ENCODE measurements at places on chromosomes 16 and 17. TPM values are rescaled to one million over a fixed set of nuclear protein-coding genes. Genes with fewer than 3 reads are reported as not detected.

Gene NPW
- not detected for total RNA-seq

Gene MYH2
- not detected for total RNA-seq

Gene KRT33A
- not detected for total RNA-seq

Gene GINS2
- 19.1 TPM for total RNA-seq

Gene KRTAP4-6
- not detected for total RNA-seq

DNA sequence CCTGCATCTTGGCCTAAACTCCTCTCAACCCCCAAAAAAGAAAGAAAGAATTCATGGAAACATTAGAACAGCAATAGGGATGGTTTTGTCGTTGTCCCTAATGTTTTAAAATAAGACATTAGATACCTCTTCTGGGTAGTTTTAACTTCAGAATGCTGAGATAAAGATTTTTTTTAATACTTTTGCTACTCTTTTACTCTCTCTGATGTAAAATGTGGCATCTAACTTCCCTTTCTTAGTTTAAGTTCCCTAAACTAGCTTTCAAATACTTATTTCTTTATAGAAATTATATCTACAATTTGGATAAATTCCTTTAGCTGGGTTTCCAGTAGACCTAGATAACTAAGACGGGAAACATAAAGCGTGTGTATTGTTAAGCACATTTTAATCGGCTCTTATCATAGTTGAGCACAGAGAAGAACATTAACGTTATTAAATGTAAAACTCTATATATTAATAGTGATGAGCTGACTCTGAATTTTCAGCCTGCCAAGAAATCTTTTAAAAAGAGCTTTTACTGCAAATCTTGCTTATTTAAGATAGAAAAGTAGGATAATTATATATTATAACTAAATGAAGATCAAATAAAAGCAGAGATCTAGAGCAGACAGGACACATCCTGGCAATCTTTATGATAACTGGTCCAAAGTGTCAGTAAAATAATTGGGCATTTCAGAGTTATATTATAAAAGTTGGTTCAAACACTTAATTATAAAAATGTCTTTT is 183.2 kb downstream of the CYB561 start:
- no peak for DNase-seq

Gene SEPTIN1
- not detected for total RNA-seq

Gene KRTAP2-1
- total RNA-seq, result not detected

Gene PMP22
- total RNA-seq, result 111 TPM

Gene MILR1
- 52.5 TPM for total RNA-seq

Gene OTOA
- 0.09 TPM for total RNA-seq

DNA sequence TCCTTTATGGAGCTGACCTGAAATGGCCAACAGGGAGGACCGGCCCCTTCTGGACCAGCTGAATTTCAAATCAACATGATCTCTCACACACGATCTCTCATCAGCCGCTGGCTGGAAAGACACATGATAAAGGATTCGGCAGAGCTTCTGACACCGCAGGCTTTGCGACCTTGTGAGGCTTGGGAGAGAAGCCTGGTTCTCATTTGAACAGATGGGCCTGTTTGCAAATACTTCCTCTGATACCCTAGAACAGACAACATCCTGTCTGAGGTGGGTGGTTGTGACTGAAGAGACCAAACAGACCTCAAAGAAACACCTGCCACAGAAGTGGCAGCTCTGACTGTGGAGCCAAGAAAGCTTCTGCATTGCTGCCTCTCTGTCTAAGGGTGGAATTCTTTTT is 77.9 kb upstream of the SDK2 start:
- DNase-seq, result no peak

GRCh38 chr17:68135141-68135887 is 99.8 kb downstream of the KPNA2 start:
- DNase-seq, result no peak

Gene CCL8
- total RNA-seq, result not detected

DNA sequence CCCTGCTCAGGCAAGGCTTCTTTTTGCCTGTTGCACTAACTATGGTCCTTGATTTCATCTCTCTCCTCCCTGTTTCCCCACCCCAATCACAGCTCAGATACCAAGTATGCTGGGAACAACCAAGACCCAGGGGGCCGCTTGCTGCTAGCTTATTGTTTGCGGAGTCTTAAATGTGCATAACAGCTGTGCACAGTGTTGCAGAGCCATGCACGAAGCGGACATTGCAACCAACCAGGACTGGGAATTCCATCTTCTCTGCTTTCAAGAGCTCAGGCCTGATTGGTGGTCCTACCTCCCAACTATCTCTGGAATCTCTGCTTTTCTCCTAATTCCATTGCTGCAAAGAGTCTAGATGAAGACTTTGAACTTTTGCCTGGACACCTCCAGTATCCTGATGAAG is 281.3 kb upstream of the TNRC6C start:
- no peak for DNase-seq

DNA sequence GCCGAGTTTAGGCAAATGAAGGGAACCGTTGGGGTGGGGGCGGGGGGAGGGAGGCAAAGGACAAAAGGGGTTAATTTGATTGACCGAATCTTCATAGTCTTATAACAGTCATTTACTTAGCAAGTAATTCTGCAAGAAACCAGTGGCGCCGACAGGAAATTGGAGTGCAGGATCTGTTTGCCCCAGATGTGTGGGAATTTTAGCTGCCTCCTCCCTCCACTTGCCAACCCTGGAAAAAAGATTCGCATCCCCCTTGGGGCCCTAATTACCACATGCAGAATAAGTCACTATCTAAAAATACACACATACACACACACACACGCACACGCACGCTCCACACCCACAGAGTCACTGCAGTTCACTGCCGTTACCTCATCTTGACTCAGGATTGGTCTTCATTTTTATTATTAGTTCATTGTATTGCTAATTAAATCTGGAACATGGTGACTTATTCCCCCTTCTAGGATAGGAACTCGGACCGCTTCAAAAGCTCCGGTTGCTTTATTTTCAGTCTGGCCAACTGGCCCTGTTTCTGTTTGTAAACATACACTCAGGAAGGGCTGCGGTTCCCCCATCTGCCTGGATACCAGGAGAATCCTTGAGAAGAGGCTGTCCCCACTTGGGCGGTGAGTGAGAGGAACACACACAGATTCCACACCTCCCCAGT is 241.6 kb upstream of the SALL1 start:
- DNase-seq, result peak; percentile 90

DNA sequence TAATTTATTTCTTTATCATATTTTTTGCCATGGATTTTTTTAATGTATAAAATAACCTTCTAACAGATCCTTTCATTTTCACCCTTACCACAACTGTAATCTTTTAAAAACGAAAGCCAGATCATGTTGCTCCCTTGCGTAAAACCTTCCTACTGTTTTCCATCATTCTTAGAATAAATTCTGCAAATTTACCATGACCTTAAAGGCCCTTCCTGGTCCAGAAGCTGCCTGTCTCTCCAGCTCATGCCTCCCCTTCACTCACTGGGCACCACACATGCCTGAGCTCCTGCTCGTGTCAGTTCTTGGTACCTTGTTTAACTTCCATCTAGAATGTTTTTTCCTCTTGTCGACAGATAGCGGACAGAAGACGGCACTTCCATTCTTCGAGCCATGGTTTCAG is 245.0 kb upstream of the CDH5 start:
- no peak for DNase-seq

- DNase-seq, result no peak
Observed at GRCh38 chr16:15792563-15792971, 64.3 kb downstream of the MYH11 start.

Gene ARHGAP44
- total RNA-seq, result 2.3 TPM

GRCh38 chr17:13702266-13702665 is 100.5 kb upstream of the HS3ST3A1 start:
- peak; percentile 9 for DNase-seq

GRCh38 chr17:68134046-68134637 is 98.6 kb downstream of the KPNA2 start:
- DNase-seq, result no peak

Gene SKAP1
- not detected for total RNA-seq

Gene NUP85
- 33.9 TPM for total RNA-seq

DNA sequence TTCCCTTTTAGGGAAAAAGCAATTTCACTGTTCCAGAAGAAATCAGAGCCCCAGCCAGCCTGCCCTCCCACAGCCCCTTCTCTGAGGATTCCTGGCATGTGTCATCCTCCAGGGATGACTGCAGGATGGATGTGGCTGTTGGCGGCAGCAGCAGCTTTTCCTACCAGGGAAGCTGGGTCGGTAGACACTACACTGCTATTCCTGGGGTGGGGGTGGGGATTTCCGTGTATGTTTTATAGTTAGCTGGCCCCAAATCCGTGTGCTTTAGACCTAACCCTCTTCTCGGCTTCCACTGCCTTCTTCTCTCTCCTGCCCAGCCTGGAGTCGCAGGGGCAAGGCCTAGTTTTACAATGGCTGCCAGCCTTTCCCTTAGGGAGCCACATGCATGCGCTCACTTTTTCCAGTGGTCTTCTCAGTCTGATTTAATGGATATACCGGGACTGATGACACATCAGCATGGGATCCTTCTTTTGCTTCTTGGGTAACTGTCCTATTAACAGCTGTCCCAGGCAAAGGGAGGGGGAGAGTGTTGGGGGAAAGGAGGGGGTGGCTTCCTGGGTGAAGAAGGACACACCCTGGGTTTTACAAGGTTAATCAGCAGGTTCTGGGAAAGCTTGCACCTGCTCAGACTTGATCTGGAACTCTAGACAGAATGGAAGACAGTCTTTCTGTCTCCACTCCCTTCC is 2.7 kb upstream of the NFE2L1 start:
- DNase-seq, result no peak

DNA sequence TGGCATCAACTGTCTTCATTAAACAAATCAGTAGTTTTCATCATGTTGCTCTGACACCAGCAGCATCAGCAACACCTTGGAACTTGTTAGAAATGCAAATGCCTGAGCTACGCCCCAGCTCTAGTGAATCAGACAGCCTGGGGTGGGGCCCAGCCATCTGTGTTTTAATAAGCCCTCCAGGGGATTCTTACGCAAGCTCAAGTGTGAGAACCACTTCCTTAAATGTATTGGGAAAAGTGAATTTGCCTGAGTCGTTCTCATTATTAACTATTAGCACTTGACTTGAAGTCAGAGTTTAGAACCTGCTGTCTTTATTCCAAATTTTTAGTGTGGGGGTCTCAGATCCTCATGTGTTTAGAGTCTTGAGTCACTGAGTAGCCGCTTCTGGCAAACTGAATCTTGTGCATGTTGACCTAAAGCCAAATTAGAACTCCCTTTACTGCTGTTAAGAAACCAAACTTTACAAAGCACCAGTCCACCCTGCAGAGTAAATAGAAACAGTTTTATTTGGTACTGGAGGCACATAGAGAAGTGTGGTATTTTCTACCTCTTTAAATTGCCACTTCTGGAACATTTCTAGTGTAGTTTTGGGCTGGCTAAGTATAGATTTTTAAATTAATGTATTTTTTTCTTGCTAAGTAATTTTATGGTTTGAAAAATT is 137.4 kb upstream of the COX10 start:
- peak; percentile 84 for DNase-seq

- DNase-seq, result no peak
Observed at GRCh38 chr16:86737083-86737482, 158.7 kb downstream of the FOXL1 start.

DNA sequence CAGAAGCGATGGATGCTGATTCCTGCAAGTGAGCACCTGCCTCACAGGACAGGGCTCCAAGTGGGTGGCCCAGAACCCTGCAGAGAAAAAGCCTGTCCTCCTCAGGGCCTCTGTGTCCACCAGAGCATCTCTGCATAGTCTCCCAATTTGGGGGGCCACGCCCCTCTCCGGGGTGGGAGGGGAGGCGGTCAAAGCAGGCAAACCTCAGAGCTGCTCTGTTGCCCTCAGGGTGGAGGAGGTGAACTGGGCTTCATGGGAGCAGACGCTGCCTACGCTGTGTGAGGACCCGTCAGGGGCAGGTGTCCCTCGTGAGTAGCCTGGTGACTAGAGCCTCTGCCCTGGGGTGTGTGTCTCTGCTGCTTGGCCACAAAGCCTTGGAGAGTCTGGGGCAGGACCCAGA is 19.3 kb downstream of the TRPV2 start:
- no peak for DNase-seq

DNA sequence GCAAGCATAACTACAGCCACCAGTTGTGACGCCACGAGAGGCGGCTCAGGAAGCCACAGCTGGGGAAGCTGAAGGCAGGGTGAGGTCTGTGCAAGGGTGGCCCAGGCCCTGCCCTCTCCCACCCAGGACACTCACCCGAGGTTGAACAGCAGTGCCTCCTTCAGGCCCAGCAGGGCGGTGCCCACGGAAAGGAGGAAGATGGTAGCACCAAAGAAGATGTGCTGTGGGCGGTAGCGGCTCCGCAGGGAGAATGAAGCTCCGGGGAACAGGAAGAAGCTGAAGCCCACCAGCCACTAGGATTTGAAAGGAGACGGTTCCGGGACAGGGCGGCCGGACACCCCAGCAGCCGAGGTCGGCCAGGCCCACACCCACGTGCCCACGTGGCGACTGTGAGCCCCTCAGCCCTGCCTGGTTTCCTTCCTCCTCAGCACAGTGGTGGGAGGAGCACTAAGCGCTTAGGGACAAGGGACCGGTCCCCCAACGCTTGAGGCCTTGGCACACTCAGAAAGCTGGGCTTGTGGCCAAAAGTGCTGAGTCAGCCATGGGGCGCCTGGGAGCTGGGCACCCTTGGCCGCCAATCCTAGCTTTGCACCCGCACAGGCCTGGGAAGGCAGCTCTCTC is 11.0 kb downstream of the CYB561 start:
- DNase-seq, result peak; percentile 24

Gene TMEM92
- 0.09 TPM for total RNA-seq

Gene TBX2
- total RNA-seq, result 4.1 TPM

GRCh38 chr17:77325577-77326075 is 184.9 kb downstream of the SEC14L1 start:
- DNase-seq, result peak; percentile 59

Gene SLC25A11
- total RNA-seq, result 49.9 TPM

Gene OTOP2
- total RNA-seq, result not detected

GRCh38 chr16:89410794-89411309 is 79.5 kb downstream of the ANKRD11 start:
- DNase-seq, result peak; percentile 94

DNA sequence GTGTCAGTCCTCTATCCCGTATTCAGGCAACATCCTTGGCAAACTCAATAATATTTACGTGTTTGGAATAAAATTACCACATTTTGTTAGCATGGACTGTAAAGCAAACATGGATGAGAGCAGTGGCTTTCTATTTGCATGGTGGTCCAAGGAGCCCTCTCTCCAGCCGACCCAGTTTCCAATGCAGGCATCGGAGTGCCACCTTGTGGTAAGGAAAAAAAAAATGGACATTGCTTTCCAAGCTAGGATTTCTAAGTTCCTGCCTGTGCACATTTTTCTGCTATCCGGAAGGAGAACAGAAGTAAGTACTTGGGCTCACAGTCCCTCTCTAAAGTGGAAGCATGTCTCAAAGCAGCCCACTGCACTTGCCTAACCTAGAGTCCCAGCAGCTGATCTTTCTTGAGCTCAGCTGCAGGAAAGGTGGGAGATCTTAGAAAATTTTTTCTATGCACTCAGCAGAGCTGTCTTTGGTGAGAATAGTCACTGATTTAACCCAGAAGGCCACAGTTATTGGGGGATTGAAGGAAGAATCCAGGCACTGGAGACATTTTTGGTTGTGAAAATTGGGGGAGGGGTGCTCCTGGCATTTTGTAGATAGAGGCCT is 46.0 kb upstream of the ERCC4 start:
- DNase-seq, result peak; percentile 9

DNA sequence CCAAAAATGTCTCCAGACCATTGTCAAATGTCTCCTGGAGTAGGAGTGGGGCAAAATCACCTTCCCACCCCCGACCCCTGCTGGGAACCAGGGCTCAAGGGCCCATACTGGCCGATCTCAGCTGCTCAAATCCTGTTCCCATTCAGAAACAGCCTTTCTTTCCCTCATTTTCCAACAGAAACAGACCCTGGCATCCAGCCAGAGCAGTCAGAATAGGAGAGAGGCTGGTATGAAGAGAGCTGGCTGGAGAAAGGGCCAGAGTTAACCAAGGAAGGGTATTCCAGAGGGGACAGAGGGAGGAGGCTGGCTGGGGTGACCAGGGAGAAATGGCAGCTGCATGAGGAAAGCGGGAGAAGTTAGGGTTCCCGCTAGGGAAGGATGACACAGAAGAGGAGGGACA is 199.1 kb downstream of the XYLT1 start:
- DNase-seq, result peak; percentile 48
